ENCODE measurements at places on chromosomes 6 and 20.

DNA sequence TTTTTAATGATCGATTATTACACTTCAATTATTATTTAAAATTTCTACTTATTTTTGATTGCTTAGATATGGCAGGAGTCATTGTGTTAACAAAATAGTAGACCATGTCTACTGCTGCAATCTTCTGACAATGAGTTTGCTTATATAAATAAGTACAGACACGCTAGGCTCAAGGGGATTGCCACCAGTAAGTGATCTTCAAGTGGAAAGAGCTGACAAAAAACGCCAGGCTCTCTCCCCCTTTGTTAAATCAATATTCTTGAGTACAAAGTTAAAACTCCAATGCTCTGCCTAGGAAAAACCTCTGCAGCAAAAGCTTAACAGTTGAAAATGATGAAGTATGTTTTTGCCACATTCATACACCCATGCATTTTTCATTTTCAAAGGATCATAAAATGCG, 738.1 kb downstream of the HDGFL1 start:
- peak; percentile 50 for DNase-seq

GRCh38 chr6:128233531-128233930, 286.9 kb downstream of the PTPRK start:
- DNase-seq = no peak

DNA sequence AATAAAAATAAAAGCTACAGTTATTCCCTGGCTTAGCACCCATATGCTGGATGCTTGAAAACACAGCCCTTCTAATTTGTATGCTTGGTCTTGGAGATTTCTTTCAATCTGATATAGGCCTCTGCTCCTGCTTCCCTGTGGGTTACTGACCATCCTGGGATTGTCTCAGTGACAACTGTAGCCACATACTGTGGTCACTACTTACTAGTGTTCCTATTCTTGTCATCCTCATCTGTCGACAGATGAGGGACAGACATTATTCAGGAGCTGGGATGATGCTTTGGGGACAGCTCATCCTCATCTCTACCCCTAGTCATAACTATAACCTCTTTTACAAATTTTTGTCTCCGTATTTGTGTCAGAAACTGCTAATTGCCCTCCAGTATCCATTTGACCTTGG, 388.9 kb upstream of the MAP3K7 start:
- no peak for DNase-seq

GRCh38 chr6:136466777-136467176, 83.4 kb downstream of the MAP7 start:
- peak; percentile 73 for DNase-seq

GRCh38 chr20:44050925-44051660, 135.9 kb downstream of the JPH2 start:
- DNase-seq = no peak

Measured in NCI-H345 (cell line).